Ammon's horn (tissue), 1 donor: ENCODE measurements at places on chromosomes 5 and 9.

- DNase-seq: no peak
Observed at GRCh38 chr5:140220698-140221064, 45.7 kb downstream of the CYSTM1 start.

DNA sequence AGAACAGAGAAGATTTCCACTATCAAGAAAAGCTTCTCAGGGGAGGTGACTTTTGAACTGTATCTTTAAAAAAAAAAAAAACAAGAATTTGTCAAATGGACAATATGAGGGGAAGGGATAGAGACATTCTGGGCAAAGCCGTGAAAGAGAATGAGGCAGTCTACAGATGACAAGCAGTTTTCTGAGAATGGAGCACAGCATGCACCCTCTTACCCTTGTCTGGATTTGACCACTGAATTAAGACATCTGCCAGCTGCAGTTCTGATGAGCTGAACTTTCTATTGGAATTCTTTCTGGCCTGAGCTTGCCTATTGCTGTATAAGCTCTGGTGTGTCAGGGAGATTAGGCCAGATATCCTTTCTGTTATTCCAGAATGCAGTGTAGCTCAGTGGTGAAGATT lies 10.3 kb upstream of the RANBP3L start:
- no peak for DNase-seq

- no peak for DNase-seq
Observed at GRCh38 chr9:88418025-88418424, 29.8 kb downstream of the SPIN1 start.

GRCh38 chr5:96601200-96601599 lies 61.0 kb upstream of the CAST start:
- DNase-seq: no peak

GRCh38 chr9:104748359-104749031 lies 1.0 kb downstream of the NIPSNAP3A start:
- no peak for DNase-seq

- no peak for DNase-seq
Observed at GRCh38 chr5:66987540-66987939, 209.1 kb downstream of the CD180 start.

DNA sequence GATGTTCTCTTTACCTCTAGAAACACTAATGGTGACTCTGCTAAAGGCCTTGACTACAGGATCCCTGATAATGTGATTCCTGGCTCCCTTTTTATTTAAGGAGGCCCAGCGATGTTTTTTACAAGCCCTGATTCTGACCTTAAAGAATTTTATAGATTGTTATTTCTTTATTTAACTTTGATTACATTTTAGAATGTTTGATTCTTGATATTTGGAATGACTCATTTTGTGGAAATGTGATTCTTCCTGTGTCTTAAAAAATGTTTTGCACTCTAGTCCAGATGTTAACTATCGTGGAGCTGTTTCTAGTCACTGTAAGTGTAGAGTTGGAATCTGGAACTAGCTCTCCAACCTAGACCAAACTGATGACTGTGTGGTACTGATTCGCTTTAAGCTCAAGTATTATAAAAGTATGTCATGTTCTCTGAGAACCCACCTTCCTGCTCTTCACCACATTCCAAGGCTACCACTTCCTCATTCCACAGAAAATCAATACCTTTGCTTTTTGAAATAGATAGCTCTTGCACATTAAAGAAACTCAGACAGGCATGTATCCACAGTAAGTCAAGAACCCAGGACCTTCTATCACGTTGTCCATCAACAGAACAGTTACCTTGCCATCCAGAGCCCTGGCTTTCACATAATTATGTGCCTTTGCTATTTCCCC lies 65.2 kb downstream of the JMY start:
- DNase-seq: no peak
